ENCODE measurements at places on chromosomes 16 and 17.

DNA sequence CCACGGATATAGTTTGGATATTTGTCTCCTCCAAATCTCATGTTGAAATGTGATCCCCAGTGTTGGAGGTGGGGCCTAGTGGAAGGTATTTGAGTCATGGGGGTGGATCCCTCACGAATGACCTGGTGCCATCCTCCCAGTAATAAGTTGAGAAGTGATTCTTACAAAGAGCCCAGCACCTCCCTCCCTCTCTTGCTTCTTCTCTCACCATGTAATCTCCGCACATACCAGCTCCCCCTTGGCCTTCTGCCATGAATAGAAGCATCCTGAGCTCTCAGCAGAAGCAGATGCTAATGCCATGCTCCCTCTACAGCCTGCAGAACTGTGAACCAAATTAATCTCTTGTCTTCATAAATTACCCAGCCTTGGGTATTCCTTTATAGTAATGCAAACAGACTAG lies 41.9 kb upstream of the RBBP6 start:
- no peak for DNase-seq

GRCh38 chr17:3964203-3965117 lies at the start of gene ATP2A3:
Gene ATP2A3, minus strand, starts transcription at chr17:3964437. Its CDS starts 146 bp downstream, at chr17:3964291.
- DNase-seq: peak; percentile 35

- no peak for DNase-seq
Measured at GRCh38 chr17:59796785-59797205, 89.3 kb downstream of the VMP1 start.

DNA sequence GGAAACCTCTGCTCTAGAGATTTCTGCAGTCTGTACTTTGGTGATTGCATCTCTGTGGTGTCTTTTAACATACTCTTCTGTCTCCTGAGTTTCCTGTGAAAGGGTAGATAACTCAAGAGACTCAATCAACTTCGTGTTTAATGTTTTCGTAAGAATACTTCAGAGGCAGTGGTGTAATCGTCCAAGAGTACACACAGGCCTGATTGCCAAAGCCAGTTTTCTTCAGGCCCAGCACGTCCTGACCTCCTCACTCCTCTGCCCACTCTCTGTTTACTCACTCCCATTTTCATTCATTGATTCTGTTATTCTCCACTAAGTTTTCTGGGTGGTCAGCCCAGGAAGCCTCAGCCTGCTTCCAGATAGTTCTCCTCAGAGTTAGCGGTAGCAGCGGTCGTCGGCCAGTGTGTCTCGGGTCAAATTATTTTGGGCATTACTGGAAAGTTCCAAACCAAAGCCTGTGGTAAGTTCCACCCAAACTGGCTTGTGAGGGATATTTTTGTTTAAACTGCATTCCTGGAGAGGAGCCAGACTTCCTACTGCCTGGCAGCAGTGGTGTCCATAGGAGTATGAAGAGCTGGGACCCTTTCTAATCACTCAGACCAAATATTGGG lies 293.2 kb downstream of the WWOX start:
- DNase-seq: no peak

GRCh38 chr16:10178080-10178479 lies 4.1 kb downstream of the GRIN2A start:
- DNase-seq: no peak

GRCh38 chr17:69588827-69589239 lies 174.3 kb downstream of the MAP2K6 start:
- DNase-seq: no peak

DNA sequence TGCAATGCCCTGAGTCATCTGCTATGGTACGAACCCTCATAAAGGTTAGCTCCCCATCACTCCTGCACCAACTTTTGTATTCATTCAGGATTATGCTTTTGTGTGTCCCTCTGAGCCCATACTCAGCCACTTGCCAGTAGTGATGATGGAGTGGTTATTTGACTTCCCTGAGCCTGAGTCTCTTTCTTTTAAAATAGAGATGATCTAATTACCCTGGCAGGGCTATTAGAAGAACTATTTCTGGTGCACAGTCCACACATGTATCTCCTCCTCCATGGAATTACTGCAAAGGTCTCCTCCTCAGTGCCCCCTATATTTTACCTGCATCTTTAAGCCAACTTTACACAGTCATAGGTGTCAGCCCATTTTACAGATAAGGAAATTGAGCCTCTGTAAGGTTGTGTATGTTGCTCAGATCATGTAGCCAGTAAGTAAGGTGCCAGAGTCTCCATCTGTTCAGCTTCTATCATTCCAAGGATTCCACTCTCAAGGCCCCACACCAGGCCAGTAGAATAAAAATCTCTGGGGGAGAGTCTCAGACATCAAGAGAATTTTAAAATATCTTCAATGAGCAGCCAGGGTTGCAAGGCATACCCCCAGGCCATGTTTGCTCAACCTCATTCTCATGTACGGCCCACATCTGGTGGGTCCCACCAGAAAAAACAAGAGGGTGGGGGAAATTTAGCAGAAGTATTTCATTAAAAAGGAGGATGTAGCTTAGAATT lies 333.7 kb upstream of the HSBP1 start:
- no peak for DNase-seq
